Adrenal gland (tissue), 19 donors: ENCODE measurements at places on chromosomes 7 and 10. TPM values are rescaled to one million over a fixed set of nuclear protein-coding genes. Genes with fewer than 3 reads are reported as not detected.

The PNLIPRP2 gene
- not detected for total RNA-seq

The TRPV6 gene
- not detected for total RNA-seq

The HECW1 gene
- under 0.01 TPM for total RNA-seq

The ADCYAP1R1 gene
- total RNA-seq = 0.39 TPM

The NUDT13 gene
- total RNA-seq = 5.1 TPM

DNA sequence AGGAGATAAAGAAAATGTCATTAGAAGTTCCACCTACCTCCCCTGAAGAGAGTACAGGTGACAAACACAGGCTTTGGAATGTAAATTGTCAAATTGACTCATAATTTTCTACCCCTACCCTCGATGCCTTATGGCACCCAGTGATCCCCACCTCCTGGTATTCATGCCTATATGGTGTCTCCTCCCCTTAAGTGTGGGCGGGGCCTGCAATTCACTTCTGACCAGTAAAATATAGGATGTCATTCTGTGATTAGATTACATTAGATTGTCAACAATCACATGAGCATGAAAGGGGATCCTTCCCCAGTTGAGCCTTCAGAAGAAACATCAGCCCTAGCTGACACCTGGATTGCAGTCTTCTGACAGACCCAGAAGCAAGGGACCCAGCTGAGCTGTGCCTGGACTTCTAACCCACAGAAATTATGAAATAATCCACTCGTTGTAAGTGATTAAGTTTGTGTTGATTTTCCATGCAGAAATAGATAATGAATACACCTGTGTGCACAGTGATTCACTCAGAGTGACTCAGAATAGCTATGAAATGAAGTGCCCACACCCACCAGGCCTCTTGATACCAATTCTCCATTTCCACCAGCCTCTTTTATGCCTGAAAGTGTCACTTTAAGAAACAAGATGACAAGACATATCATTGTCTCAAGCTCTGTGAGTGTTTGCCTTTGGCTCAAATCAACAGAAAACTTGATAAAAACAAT lies 8.5 kb upstream of the SLC39A12 start:
- DNase-seq = no peak
- no peaks in the 10 kb centered on the region for H3K4me1 ChIP-seq
- no peaks in the 10 kb centered on the region for H3K27me3 ChIP-seq

DNA sequence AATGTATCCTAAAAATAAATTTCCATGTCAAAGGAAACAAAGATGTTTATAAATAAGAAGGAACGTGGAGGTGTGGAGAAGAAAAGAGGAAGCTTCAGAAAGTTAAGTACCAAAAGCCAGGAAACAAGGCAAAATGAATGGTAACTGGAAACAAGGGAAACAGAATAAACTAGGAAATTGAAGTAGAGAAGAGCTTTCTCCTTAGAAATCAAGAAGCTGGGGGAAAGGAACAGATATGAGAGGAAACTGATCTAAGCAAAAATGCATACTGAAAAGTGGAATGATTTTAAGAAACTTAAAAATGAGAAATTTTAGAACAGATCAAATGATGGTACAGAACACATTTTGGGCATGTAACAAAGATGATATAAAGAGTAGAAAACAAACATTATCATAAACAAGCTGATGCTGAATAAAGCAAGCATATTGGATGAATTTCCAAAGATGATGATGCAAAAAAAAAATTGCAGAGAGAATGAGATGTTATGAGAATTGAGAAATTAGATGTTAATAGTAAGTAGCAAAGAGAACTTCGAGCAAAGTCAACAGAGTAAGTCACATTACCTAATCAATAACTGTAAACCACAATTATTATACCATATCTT lies 1.9 kb downstream of the BRAF start:
- no peak overlapping the region for H3K4me3 ChIP-seq
- H3K36me3 ChIP-seq = no peaks in the 10 kb centered on the region
- no peak overlapping the region for H3K27ac ChIP-seq

GRCh38 chr7:106457678-106458077 lies 172.9 kb upstream of the NAMPT start:
- H3K27ac ChIP-seq = no peak overlapping the region
- H3K36me3 ChIP-seq = no peaks in the 10 kb centered on the region
- DNase-seq = no peak
- H3K4me1 ChIP-seq = no peaks in the 10 kb centered on the region
